ENCODE measurements at places on chromosomes 12 and 14. TPM values are rescaled to one million over a fixed set of nuclear protein-coding genes. Genes with fewer than 3 reads are reported as not detected.

Gene FGD4
- total RNA-seq = 31.6 TPM

Gene UBE2N
- 153 TPM for total RNA-seq

Gene TCP11L2
- total RNA-seq = 7.7 TPM

Gene HOXC11
- 2.2 TPM for total RNA-seq

Gene B4GALNT3
- total RNA-seq = 78.1 TPM

DNA sequence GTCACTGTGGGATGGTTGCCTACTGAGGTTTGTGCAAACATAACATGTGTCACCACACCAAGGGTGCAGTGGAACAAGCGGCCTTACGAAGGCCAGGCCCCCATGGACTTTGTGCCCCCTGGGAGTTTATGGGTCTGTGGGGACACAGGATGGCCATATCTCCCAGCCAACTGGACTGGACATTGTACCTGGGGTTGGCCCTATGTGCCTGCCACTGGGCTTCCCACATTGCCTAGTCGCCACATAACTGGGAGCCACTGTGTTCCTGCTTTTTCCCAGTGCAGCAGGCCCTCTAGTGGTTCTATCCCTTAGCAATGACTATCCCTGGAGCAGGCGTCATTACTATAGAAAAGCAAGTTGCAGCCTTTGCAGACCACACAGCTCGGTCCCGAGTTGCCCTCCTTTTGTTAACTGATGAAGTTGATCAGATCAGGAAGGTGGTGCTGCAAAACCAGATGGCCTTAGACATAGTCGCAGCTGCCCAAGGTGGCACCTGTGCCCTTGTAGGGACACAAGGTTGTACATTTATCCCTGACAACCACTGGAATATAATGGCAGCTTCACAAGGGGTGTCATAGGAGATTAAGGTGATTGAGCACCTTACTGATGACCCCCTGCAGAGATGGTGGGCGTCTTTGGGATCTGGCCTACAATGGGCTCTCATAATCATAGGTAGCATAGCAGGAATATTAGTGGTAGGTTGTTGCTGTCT lies 15.2 kb upstream of the RNASE12 start:
- DNase-seq = peak; percentile 68
- H3K4me1 ChIP-seq = no peaks in the 10 kb centered on the region

DNA sequence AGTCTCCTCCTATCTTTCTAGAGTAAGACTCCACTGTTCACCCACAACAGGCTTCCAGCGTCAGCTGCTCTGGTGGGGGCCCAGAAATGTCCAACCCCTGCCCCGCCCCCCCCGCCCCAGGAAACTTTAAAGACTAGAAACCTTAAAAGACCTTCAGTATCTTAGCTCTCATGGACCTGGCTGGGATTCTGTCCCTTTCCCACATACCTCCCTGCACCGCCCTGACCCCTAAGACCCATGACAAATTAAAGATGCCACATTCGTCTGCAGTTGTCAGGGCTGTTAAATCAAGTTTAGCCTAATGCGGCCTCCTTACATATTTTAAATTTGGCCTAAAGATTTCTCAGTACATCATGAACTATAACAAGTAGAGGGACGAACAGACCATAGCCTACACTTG lies 10.0 kb upstream of the SERPINA10 start:
- DNase-seq = no peak
- no peaks in the 10 kb centered on the region for H3K36me3 ChIP-seq
- H3K4me3 ChIP-seq = no peak overlapping the region
- H3K27ac ChIP-seq = no peak overlapping the region
- H3K27me3 ChIP-seq = no peaks in the 10 kb centered on the region
- no peaks in the 10 kb centered on the region for H3K4me1 ChIP-seq

- H3K4me1 ChIP-seq = no peaks in the 10 kb centered on the region
- H3K4me3 ChIP-seq = no peak overlapping the region
- H3K36me3 ChIP-seq = no peaks in the 10 kb centered on the region
- DNase-seq = no peak
Measured at GRCh38 chr12:3421191-3421978, 69.6 kb upstream of the PRMT8 start.

DNA sequence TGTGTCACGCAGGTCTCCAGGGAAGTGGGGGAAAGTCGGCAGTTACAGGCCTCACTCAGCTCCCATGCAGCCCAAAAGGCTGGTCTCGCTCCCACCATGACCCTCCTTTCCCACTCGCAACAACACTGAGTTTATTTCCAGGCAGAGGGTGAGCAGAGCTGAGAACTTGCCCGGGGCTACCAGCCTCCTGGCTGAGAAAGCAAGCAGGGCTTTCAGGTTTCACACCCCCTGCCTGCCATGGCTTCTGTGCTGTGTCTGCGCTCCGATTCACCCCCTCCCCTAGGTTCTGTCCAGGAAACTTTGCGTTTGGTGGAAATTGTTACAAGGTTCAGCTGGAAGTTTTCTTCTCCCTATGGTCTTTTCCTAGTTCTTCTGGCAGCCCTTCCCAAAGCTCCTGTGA lies 17.1 kb downstream of the OR10G2 start:
- no peak overlapping the region for H3K27ac ChIP-seq
- no peak for DNase-seq
- no peaks in the 10 kb centered on the region for H3K27me3 ChIP-seq
- no peaks in the 10 kb centered on the region for H3K36me3 ChIP-seq

- no peaks in the 10 kb centered on the region for H3K27me3 ChIP-seq
- DNase-seq = no peak
- peaks cover 17% of the 10 kb centered on the region for H3K4me1 ChIP-seq
- H3K27ac ChIP-seq = peak overlapping the region; percentile 71
- no peaks in the 10 kb centered on the region for H3K36me3 ChIP-seq
Measured at GRCh38 chr12:122079532-122080081, 1.1 kb downstream of the MLXIP start.

GRCh38 chr12:117148642-117149041 lies 41.6 kb downstream of the FBXO21 start:
- H3K27ac ChIP-seq = no peak overlapping the region
- DNase-seq = no peak
- no peaks in the 10 kb centered on the region for H3K27me3 ChIP-seq
- H3K36me3 ChIP-seq = peaks cover 1% of the 10 kb centered on the region

DNA sequence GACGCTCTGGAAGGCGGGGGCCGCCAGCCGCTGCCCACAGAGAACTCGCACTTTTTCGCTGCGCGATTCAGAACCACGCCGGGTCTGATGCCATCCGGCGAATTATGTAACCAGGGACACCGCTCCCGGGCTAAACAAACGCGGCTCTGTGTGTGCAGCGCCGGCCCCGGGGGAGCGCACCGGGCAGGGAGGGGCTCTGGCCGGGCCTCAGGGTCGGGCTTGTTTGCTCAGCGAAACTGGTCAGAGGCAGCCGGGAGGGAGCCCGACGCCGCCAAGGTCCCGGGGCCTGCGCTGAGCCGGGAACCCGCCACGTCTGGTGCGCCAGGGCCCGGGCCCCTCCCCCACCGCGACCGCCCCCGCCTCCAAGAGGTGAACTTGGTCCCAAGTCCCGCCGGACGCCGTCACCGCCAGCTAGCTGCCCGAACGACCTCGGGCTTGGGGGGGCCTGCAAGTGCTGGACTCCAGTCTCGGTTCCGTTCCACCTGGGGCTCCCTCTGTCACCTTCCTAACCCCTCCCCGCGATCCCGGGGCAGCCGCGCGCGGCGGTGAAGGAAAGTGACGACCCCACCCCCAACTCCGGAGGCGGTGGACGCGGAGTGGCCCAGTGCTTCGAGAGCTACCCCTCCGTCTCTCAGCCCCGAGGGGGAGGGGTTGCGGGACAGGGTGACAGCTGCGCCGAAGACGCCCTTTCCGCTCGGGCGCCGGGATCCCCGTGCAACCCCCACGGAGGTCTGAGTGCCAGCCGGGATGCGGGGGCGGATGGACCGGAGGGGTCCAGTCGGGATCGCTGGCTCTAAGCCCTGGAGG lies 848 bp downstream of the CTDSP2 start:
- no peaks in the 10 kb centered on the region for H3K36me3 ChIP-seq
- peaks cover 30% of the 10 kb centered on the region for H3K4me1 ChIP-seq
- H3K4me3 ChIP-seq = peak overlapping the region; percentile 98
- no peaks in the 10 kb centered on the region for H3K27me3 ChIP-seq
- H3K27ac ChIP-seq = peak overlapping the region; percentile 88

GRCh38 chr14:105476831-105477659 lies 2.4 kb downstream of the CRIP2 start:
- H3K4me1 ChIP-seq = peaks cover 27% of the 10 kb centered on the region
- H3K27me3 ChIP-seq = no peaks in the 10 kb centered on the region
- no peak for DNase-seq
- H3K27ac ChIP-seq = peak overlapping the region; percentile 26

- no peak overlapping the region for H3K27ac ChIP-seq
- no peaks in the 10 kb centered on the region for H3K4me1 ChIP-seq
- DNase-seq = no peak
- no peaks in the 10 kb centered on the region for H3K36me3 ChIP-seq
- no peak overlapping the region for H3K4me3 ChIP-seq
- H3K27me3 ChIP-seq = no peaks in the 10 kb centered on the region
Measured at GRCh38 chr12:40827683-40828592, 135.7 kb downstream of the CNTN1 start.

- H3K4me1 ChIP-seq = no peaks in the 10 kb centered on the region
- H3K36me3 ChIP-seq = no peaks in the 10 kb centered on the region
- DNase-seq = no peak
- no peak overlapping the region for H3K27ac ChIP-seq
- H3K4me3 ChIP-seq = no peak overlapping the region
Measured at GRCh38 chr12:110176745-110177144, 52.6 kb downstream of the IFT81 start.

DNA sequence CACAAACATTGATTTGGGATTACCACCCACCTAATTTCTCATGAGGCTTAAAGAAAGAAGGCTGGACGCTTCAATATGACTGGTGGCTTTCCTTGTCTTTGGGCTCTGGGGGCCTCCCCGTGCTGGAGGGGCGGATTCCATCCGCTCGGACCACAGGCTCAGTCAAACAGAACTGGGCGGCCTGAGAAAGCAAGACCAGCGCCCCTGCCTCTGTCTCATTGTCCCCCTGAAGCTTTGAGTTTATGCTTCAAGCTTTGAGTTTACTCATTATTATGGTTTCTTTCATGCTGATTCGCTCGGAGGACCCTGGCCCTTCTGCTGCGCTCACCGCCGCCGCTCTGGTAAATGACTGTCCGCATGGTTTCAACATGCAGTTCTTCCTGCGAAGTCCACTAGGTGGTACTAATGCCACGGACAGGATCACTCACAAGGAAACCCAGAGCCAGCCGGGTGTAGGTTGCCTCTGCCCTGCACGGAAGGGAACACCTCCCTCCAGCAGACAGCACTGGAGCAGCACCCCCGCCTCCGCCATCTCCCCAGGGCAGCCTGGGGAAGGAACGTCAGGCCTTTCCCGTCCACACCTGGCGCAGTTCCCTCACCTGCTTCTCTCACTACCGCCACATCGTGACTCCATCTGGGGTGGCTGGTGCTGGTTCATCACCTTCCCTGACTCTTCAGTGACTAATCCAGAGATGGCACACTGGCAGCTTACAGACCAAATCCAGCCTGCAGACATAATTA lies 13.2 kb upstream of the TIGAR start:
- no peaks in the 10 kb centered on the region for H3K36me3 ChIP-seq
- peaks cover 34% of the 10 kb centered on the region for H3K4me1 ChIP-seq
- peak overlapping the region; percentile 98 for H3K27ac ChIP-seq
- DNase-seq = peak; percentile 97
- peak overlapping the region; percentile 28 for H3K4me3 ChIP-seq
- no peaks in the 10 kb centered on the region for H3K27me3 ChIP-seq

Measured in Caco-2 (cell line).